Activated T-helper 1 cell treated with anti-CD3 and anti-CD28 coated beads, Interleukin-12 subunit alpha, Interleukin-12 subunit beta, Interleukin-2, Interleukin-4 antibody, amounts not matched to agents 30 ng/mL and 10 ng/mL and 1 ng/mL, durations not matched to agents 14 hours and 24 hours and 36 hours (primary cell): ENCODE measurements at places on chromosomes 5 and 9. TPM values are rescaled to one million over a fixed set of nuclear protein-coding genes. Genes with fewer than 3 reads are reported as not detected.

Gene PIP5KL1
- total RNA-seq: 1.1 and 1.2 TPM in 2 replicates

Gene CCDC152
- 4.3 and 4.9 TPM in 2 replicates for total RNA-seq

Gene MYMK
- total RNA-seq: not detected in 2 replicates

Gene TAS2R1
- not detected in 2 replicates for total RNA-seq

Gene LPCAT1
- total RNA-seq: 103 and 110 TPM in 2 replicates

Gene CORO2A
- total RNA-seq: 1.3 TPM in 2 replicates

Gene TNFSF8
- total RNA-seq: 200 and 207 TPM in 2 replicates

Gene RLN2
- 1.1 and 1.5 TPM in 2 replicates for total RNA-seq

Gene ATP10B
- total RNA-seq: not detected in 2 replicates
